ENCODE measurements at places on chromosomes 7 and 10. TPM values are rescaled to one million over a fixed set of nuclear protein-coding genes. Genes with fewer than 3 reads are reported as not detected.

GRCh38 chr7:90853205-90853604, 257.1 kb downstream of the CDK14 start:
- no peaks in the 10 kb centered on the region for H3K36me3 ChIP-seq
- no peaks in the 10 kb centered on the region for H3K27me3 ChIP-seq
- no peak overlapping the region for H3K4me3 ChIP-seq
- DNase-seq, result no peak
- no peaks in the 10 kb centered on the region for H3K4me1 ChIP-seq

DNA sequence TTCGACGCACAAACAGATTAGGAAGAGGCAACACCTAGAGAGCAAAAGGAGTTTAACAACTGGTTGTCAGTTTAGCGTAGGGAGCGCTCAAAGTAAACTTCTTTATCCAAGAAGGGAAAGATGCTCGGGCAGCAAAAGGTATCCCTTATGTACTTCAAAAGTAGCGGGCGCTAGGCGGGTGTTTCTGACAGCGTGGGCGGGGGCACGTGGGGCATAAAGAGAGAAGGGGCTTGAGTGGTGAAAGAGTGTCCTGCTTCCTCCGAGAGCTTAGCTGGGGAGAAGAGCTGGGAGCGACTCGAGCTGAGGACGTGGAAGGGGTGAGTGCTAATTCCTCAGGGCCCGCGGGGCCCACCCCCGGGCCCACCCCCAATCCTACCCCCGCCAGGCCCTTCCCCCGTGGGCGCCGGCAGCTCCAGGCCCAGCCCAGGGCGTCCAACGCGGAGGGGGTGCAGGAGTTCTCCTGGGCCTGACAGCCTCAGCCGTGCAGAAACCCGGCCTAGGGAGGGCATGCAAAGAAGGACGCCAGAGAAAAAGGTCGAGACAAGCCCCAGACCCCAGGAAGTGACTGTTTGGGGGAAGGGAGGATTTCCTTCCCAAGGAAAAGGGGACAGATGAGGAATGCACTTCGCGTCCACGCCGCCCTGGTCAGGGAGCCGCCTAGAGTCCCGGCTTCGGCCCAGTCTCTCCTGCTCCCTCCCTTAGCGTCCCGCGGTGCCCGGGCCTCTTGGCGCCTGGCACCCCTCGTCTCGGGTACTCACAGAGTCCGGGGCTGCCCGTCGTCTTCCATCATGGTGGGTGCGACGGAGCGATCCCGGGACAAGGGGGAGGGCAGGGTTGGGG, 868 bp downstream of the TIAL1 start:
- peaks cover 20% of the 10 kb centered on the region for H3K4me1 ChIP-seq
- H3K27ac ChIP-seq, result peak overlapping the region; percentile 90
- peak; percentile 53 for DNase-seq
- no peaks in the 10 kb centered on the region for H3K27me3 ChIP-seq
- peak overlapping the region; percentile 71 for H3K4me3 ChIP-seq

DNA sequence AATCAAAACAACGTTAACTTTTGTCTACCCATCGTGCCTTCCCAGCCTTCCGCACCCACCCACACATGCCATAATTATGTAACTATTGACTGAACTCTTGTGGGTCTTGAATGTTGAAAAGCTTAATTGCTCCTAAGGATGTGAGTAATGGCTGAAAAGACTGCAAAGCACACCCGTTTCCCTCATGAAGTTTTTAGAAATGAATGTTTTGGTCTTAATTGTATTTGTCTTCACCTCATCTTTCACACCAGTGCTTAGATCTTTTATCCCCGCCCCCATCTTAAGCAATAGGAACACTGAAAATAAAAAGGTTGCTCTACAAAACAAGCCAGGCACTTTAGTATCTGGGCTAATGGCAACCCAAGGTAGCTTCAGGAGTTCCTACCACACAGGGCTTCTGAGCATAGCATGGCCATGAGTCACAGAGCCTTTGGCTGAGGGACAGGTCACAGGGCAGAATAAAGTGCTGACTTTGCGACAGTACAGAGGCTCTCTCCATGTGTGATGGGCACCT, 690.5 kb downstream of the PARD3 start:
- H3K27me3 ChIP-seq, result no peaks in the 10 kb centered on the region
- H3K36me3 ChIP-seq, result no peaks in the 10 kb centered on the region
- H3K4me3 ChIP-seq, result no peak overlapping the region
- H3K27ac ChIP-seq, result peak overlapping the region; percentile 79
- H3K4me1 ChIP-seq, result peaks cover 33% of the 10 kb centered on the region
- peak; percentile 85 for DNase-seq

DNA sequence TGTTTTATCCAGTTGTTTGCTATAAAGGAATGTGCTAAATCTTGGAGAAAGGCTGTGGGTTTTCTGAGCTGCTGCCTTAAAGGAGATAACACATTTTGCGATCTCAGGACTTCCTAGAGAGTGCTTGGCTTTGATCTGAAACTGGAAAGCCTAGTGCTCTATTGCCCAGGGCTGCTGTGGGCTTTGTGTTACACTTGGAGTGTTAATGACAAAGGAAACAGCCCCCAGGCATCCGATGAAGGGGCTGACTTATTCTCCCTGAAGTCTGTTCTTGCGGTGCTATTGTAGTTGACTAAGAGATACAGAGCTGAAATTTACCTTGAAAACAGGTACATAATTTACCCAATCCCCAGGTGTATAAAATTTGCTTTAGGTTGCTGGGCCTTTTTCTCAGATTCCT, 74.5 kb downstream of the SND1 start:
- H3K4me3 ChIP-seq, result no peak overlapping the region
- H3K27ac ChIP-seq, result no peak overlapping the region
- no peaks in the 10 kb centered on the region for H3K27me3 ChIP-seq
- no peak for DNase-seq
- H3K36me3 ChIP-seq, result peaks cover 79% of the 10 kb centered on the region

- H3K4me3 ChIP-seq, result no peak overlapping the region
- no peaks in the 10 kb centered on the region for H3K27me3 ChIP-seq
- H3K36me3 ChIP-seq, result no peaks in the 10 kb centered on the region
- no peak for DNase-seq
Measured at GRCh38 chr7:77498659-77499379, 38.3 kb upstream of the PTPN12 start.

DNA sequence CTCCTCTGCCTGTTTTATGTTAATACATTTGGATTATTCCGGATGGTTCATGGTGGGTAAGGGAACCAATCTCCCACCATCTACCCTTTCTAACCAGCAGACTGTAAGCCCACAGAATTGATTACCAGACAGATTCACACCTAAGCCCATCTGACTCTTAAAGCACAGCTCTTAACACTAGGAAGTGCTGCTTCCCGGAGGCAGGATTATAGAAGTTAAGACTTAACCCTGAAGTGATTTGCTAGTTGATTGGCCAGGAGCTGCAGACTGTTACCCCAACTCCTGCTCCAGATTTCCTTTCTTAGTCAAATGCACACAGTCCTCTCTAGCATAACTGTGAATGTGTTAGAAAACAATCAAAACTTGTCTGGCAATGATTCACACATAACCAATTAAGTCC, 221.7 kb downstream of the CDK14 start:
- H3K27me3 ChIP-seq, result no peaks in the 10 kb centered on the region
- no peaks in the 10 kb centered on the region for H3K36me3 ChIP-seq
- H3K4me1 ChIP-seq, result peaks cover 8% of the 10 kb centered on the region
- no peak overlapping the region for H3K4me3 ChIP-seq
- no peak overlapping the region for H3K27ac ChIP-seq
- DNase-seq, result no peak

Gene TMEM196
- not detected for total RNA-seq

Gene NPFFR1
- not detected for total RNA-seq

Gene OPN1SW
- total RNA-seq, result not detected

Gene GPNMB
- total RNA-seq, result 0.75 TPM
